ENCODE measurements at places on chromosomes 6 and 20.
A peak's percentile ranks its signal among the peaks of the same experiment; 100 is the strongest.

DNA sequence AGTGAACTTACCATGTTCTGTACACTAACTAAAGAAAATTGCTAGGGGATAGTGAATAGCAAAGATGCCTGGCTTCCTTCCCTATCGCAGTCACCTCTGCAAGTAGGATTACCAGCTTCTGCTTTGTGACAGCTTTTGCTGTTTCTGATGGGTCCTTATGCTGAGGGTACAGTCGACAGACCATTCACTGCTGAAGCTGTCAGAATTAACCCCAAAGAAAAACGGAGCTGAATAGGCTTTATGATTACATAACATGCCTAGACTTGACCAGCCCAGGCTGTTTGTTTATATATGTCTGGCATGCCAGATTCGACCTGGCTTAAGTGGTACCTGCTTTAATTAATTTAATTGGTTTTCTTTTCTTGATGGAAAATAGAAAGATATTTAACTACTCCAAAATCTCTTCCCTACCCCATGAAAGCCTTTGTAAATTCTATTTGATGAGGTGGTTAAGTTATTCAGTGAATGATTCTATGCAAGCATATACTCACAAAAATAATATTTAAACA, 21.7 kb upstream of the PRELID3B start:
- DNase-seq = no peak

- peak; percentile 93 for DNase-seq
These were observed at the start of the genes GSS and MYH7B for GRCh38 chr20:34955231-34956040. Gene GSS (minus strand): TSS chr20:34955806. CDS start chr20:34951852, 3,954 bp downstream. Gene MYH7B (plus strand): TSS chr20:34955868. CDS start chr20:34978006, 22,138 bp downstream.

DNA sequence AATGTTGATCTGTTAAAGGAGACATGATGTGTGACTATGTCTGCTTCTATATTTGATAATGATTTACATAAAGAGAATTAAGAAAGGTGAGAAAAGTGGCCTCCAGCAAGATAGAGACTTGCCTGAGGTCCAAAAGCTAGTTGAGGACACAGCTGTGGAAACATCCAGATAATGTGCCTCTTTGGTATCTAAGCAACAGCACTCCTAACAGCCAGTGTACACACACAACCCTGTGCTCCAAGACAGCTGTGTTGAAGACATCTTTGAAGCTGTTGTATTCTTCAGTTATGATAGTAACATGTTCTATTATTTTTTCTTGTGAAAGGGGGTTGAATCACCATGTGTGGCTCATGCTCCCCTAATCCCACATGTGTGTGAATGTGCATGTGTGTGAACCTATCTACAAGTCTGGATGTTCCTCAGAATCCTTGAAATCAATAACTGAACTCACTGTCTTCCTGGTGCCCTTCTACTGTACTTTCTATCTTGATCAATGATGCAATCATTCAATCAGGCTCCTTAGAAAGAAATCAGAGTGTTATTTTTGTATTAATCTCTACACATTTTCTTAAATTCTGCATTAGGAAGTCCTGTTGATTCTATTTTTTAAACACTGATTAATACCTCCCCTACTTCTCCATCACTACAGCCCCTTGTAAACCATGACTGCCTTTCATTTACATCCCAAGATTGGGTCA, 116.7 kb upstream of the SSTR4 start:
- DNase-seq = no peak

DNA sequence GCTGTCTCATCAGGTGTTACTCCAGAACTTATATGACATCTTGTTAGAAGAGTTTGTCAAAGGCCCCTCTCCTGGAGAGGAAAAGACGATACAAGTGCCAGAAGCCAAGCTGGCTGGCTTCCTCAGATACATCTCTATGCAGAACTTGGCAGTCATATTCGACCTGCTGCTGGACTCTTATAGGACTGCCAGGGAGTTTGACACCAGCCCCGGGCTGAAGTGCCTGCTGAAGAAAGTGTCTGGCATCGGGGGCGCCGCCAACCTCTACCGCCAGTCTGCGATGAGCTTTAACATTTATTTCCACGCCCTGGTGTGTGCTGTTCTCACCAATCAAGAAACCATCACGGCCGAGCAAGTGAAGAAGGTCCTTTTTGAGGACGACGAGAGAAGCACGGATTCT, 43.7 kb upstream of the SMIM28 start:
- no peak for DNase-seq

- no peak for DNase-seq
These were observed 220.8 kb downstream of the ERMARD start for GRCh38 chr6:169972101-169972651.

GRCh38 chr20:47800623-47801022, 15.3 kb upstream of the SULF2 start:
- DNase-seq = no peak

- no peak for DNase-seq
These were observed 28.6 kb upstream of the GTSF1L start for GRCh38 chr20:43755390-43755789.

GRCh38 chr20:37941992-37942391, 39.1 kb downstream of the VSTM2L start:
- DNase-seq = no peak

DNA sequence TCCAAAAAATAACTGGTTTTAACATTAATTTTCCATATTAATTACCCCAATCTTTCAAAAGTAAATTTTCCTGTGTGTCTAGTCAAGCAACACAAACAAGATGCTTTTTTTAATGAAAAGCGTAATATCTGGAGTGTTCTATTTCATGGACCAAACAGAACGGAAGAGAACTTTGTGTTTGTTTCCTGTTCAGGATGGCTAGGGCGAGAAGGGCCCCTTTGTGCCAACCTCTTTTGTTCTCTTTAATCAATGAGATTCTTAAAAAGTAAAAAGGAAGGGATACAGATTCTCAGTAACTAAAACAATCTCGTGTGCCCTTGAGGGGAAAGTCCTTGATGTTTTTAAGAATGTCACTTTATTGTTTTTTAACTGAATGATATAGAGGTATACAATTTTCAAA, 55.7 kb downstream of the GNAS start:
- DNase-seq = no peak

DNA sequence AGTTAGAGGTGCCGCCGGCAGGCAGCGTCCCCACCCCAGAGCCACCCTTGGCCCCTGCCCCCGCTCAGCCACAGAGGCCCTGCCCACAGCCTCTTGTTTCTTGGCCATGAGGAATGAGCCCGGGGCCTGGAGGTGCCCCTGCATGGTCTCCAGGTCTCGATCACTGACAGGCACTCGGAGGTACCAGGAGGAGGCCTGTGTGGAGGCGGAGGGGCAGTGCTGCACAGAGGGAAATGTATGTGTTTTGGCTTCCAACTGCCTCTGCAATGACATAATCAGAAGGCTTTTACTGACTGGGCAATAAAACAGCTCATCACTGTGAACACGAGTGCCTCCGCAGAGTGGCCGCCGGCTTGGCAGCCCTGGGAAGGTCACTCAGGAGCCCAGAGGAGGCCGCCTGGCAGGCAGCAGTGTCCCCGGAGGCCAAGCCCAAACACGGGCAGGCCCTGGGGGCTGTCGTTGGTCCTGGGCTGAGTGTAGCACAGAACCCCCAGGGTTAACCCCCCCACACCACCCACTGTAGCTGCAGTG, 61.1 kb upstream of the GATA5 start:
- no peak for DNase-seq

- no peak for DNase-seq
These were observed 247.6 kb upstream of the TSHZ2 start for GRCh38 chr20:52724541-52724940.

DNA sequence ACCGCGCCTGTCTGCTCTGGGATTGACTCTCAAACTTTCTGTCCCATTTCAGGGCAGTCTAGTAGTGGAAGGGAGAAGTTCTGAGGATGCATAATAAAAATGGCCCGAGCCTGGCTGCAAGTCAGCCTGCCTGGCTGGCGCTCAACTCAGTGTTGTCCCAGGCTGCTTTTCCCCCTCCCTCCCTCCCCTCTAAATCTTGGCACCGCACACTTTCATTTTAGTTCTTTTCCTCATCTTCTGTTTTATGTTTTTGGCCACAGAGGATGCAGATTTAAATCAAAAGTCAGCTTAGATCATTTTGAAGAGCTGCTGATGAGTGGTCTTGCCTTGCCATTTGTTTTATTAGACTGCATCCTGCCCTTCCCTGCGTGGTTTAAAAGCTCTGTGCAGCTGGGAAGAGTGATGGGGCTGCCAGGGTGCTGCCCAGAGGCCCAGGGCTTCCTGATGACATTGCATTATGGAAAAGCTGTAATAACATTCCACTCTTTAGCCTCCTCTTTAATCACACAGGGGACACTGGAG, 6.5 kb upstream of the UQCC2 start:
- no peak for DNase-seq

- no peak for DNase-seq
These were observed 125.9 kb upstream of the INSM1 start for GRCh38 chr20:20241976-20242375.

DNA sequence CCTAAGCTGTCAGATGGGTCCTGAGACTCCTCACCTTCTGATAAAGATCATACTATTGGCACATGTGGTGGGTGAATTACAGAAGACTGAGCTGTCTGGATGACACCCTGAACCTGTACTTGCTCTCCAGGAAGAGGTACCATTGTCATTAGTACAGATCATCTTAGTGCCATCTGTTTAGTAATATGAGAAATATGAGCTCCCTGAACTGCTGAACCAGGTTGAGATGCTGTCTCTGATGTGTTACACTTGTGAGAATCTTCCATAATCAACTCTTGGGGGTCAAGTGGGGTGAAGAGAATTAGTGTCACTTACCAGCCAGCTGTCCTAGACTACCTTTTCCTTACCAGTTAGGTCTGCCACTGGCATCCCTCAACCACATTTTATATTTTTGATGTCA, 531.0 kb downstream of the EPHA7 start:
- DNase-seq = no peak

DNA sequence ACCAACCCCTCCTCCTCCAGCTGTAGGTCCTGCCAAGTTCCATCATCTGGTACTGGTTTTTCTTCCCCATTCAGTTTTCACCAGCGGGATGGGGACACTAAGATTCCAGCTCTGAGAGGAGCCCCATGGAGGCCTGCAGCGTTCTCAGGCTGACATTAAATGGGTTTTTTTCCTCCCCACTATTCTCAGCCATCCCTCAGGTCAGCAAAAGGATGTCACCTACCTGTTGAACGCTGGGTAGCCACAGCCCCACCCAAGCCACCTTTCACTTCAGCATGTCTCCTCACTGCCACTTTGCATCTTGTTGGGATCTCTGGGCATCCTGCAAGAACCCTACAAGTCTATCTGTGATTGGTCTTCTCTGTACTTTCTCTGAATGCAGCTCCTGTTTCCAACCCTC, 6.8 kb downstream of the KCNK17 start:
- DNase-seq = no peak

DNA sequence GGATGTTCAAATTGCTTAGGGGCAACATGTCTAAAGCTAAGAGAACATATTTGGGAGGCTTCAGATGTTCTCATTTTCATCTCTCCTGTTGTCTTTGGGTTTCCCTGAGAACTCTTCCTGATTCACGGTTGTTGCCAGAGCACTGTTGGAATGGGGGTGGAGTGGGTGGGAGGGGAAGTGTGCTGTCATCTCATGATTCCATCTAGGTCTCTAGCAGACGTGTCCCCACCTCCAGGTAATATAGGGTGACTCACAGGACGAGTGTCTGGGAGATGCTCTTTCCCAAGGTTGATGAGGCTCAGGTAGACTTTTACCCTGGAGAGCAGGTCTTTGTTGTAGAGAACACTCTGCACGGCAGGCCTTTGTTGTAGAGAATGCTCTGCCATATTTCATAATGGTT, 636.9 kb downstream of the QKI start:
- no peak for DNase-seq

DNA sequence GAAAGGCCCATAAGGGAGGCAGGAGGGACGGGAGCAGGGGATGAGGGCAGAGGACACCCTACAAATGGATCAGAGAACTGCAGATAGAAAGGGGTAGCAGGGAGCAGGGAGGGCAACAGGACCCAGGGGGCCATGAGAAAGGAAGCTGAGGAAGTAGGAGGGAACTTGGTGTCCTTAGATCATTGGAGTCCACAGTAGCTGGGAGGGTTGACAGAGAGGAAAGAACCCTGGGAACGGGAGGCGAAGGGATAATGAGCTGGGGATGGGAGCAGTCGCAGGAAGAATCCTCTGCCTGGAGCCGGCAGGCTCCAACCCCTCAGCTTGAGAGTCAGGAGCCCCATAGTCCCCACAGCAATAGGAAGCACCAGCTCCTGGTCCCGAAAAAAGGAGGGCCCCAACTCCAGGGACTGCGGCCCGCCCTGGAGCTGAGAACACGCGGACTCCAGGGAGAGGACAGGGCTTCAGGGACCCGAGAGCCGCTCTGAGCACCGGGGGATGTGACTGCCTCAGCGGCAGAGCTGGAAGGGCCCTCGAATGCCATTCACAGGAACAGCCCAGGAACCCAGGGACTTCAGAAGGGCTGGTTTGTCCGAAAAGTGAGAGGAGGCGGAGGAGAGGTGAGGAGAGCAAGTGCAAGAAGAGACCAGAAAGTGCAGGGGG, 32.7 kb downstream of the HLA-A start:
- no peak for DNase-seq

GRCh38 chr6:168884646-168885086, 369.0 kb downstream of the THBS2 start:
- DNase-seq = peak; percentile 67

DNA sequence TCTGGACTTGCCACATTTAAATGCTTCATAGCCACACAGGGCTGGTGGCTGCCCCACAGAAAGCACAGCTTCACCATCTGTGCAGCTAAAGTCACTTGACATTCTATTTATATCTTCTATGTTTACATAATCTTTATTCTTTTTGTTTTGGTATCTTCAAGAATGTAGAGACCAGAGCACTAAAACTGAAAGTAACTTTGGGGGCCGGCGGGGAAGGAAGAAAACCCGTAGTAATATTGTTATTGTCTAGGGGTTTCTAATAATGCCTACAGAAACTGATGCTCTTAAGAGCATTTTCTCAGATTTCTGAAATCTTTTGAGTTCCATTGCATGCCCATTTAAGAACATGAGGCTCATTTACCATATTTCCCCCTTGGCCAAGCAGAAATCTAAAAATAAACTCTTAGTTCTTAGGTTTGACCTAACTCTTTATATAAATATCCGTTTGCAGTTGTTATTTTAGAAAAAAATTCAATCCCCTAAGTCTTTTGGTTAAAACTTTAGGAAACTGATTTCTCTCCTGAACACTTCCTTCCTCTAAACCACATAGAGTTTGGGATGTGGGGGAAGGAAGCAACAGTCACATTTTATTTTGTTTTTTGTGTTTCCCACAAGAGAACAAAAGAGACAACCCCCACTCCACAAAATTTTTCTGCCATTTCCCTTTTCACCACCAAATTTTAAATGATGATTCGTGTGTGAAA, 207.6 kb downstream of the OGFRL1 start:
- DNase-seq = no peak

DNA sequence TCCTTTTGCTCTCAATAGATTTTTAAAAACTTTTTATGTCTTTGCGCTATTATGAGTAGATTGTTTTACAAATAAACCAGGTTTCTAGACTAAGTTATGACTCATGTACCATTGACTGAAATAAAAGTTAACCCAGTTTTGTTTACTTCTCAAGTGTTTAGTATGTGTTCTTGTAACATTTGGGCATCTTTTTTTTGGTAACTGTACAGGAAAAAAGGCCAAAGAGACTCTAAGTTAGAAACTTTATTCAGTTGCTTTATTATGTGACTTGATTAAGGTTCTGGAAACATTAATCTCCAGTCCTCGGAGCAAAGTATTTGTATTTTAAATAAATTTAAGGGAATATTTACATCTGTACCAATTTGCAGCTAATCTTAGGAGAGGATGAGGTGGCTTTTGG, 2.9 kb downstream of the NKAIN2 start:
- DNase-seq = no peak

- no peak for DNase-seq
These were observed 69.6 kb downstream of the HFE start for GRCh38 chr6:26156850-26157250.

- DNase-seq = no peak
These were observed 1.7 kb downstream of the BNIP5 start for GRCh38 chr6:36334832-36335459.
